ENCODE measurements at places on chromosomes 11 and 22. TPM values are rescaled to one million over a fixed set of nuclear protein-coding genes. Genes with fewer than 3 reads are reported as not detected.

ESAM gene
- polyA plus RNA-seq, result not detected

TRPC6 gene
- polyA plus RNA-seq, result not detected

SIRT3 gene
- 12.2 TPM for polyA plus RNA-seq

SLC22A9 gene
- polyA plus RNA-seq, result not detected

GAL gene
- polyA plus RNA-seq, result not detected

All from CD8-positive, alpha-beta memory T cell (primary cell).